ENCODE measurements at places on chromosomes 2 and 18.

DNA sequence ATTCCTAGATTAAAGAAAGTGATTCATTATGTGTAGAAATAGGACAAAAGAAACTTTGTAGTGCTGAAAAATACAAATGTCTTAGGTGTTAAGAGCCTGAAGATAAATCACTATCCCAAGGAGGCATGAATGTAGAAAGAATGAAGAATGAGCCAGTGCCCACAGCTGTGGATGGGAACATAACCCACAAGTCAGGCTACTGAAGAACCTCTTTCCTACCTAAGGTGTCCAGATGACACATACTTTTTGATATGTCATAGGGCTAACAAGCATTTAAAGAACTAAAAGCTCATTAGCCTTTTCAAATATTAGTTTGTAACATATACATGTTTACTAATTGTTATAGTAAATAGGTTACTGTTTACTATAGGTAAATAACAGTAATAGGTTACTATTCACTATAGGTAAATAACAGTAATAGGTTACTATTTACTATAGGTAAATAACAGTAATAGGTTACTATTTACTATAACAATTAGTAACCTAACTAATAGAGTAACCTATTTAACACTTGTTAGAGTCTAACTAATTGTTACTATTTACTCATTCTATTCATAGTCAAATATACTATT lies 275.0 kb upstream of the KYNU start:
- DNase-seq: no peak

DNA sequence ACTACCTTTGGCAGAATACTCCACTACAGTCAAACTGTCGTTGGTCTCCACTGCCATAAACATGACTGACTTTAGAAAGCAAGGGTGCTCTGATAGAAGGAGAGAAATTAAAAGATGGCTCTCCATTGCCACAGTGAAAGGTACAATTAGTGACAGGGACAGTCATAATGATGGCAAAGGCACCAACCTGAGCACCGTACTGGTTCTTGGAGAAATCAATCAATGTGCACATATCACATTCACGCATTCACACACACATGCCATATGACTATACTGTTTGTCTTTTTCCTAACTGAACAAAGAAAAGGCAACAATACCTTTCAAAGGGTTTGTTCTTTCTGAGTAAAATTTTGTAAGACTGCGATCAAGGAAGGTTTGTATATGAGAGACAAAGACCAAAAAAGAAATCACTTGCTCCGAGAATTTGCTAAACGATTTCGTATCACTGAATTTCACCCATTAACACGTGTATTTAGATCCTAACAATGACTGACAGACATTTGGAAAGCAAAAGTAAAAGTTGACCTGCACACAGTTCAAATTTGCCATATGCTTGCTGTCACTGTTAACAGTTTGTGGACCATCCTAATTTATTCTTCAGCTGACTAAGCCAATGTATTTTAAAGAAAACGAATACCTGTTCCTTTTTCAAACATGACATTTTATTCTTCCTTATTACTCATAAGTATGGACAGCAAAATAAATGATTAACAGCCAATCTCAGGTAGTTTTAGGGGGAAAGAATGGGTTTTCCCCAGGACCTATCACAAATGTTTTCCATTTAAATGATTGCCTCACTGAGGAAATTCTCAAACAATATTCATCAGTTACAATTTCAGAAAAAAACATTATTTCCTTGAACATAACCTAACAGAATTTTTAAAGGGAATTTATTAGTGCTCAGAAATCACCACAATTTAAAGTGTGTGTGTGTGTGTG lies 644.4 kb downstream of the ZEB2 start:
- no peak for DNase-seq

GRCh38 chr2:133025004-133025403 lies 355.0 kb upstream of the LYPD1 start:
- DNase-seq: no peak

GRCh38 chr2:15766911-15767597 lies 173.3 kb upstream of the MYCN start:
- no peak for DNase-seq

GRCh38 chr18:56487801-56488200 lies 150.6 kb downstream of the TXNL1 start:
- no peak for DNase-seq

GRCh38 chr2:238344517-238344916 lies 24.2 kb downstream of the TRAF3IP1 start:
- no peak for DNase-seq

DNA sequence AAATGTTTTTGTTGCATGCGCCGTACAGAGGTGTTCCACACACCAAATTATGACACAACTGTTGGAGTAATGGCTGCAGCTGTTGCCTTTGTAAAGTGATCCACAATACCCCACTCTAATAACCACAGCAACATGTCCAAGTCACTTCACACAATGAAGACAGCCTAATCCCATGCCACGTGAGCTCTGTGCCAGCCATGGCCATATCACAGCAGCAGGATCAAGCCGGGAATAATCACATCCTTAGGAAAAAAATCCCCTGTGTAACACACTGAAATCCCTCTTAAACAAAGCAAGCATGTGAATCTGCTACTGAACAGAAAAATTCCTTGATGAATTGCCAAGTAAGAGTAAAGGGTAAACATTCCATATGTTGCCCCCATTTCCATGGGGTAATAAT lies 179.5 kb upstream of the PARD3B start:
- no peak for DNase-seq

DNA sequence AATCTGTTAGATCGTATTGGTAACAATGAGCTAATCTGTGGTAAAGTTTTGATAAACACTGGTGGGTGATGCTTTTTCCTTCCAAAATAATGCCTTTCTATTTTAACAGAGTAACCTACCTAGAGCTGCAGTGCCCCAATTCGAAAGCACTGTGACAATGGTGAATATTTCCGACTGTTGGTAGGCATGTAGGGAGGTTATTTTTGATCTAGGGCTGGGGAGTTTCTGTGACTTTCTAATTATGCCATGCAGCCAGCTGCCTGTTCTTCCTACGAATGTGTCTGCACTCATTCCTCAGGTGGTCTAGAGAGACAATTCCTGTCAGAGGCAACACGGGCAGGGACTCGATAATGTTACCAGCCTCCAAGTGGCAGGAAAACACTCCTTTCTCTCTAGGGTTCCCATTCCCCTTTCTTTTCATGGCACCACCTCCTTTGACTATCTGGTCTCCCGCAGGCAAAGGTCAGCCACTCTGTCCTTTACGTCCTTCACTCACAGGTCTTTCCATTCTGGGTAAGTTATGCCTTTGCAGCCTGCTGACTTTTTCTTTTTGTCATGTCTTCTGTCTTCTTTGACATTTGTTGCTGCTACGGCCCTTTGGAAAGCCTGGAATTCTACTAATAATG lies 167.2 kb upstream of the MGAT5 start:
- no peak for DNase-seq

DNA sequence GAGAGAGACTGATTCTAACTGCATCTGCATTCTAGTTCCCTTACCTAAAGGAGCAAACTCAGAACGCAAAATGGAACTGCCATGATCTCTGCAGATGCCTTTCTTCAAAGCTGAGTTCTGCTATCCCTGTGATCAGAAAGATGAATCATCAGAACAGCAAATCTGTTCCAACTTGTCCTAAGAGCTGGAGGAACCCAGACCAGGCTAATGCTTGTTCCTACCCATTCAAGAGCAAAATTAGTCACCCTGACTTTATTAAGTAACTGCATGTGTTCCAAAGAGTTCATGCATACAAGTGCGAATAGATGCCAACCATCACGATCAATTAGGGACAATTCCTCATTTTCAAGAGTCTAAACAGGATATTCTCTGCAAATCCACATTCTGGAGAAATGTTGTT lies 46.5 kb downstream of the MBP start:
- DNase-seq: no peak

DNA sequence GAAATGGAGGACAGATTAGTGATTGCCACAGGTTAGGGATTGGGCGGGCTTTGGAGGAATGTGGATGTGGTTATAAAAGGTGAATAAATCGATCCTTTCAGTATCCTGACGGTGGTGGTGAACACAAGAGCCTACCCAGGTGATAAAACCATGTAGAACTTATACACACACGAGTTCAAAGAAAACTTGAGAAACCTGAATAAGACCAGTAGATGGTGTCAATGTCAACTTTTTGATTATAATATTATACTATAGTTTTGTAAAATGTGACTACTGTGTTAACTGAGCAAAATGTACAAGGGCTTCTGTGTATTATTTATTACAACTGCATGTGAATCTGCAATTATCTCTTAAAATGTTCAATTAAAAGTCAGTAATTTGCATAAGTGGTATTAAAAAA lies 136.3 kb downstream of the ERBB4 start:
- no peak for DNase-seq

Measured in AG04450 (cell line).